ENCODE measurements at places on chromosomes 7 and 10.

DNA sequence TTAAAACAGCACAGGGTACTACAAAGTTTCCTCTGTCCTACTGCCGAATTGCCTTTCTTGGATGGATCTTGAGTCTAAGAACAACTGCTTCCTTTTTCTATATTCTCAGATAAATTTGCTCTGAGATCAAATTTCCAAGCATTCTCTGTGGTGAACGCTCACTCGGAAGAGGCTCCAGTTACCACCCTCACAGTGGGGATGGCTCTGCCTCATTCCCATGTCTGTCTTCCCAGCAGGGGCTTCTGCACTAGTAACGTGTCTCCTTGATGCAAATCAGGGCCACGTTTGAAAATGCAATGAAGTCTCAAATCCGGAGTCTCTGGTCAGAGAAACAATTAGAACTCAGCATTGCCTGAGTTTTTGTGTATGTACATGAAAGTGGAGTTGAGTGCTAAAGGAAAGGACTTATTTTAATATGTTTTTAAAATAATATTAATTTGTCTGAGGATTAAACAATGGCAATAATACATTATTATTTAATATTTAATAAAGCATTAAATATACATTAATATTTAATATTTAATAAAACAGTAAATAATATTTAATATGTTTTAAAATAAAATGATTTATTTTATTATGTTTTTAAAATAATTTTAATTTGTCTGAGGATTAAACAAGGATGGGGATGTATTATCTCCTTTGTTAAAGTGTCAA, 61.8 kb downstream of the INHBA start:
- no peak for DNase-seq

- peak; percentile 4 for DNase-seq
These were observed 6.1 kb upstream of the VGF start for GRCh38 chr7:101171442-101171837.

GRCh38 chr10:14016011-14016536, 314.6 kb downstream of the FRMD4A start:
- peak; percentile 80 for DNase-seq

DNA sequence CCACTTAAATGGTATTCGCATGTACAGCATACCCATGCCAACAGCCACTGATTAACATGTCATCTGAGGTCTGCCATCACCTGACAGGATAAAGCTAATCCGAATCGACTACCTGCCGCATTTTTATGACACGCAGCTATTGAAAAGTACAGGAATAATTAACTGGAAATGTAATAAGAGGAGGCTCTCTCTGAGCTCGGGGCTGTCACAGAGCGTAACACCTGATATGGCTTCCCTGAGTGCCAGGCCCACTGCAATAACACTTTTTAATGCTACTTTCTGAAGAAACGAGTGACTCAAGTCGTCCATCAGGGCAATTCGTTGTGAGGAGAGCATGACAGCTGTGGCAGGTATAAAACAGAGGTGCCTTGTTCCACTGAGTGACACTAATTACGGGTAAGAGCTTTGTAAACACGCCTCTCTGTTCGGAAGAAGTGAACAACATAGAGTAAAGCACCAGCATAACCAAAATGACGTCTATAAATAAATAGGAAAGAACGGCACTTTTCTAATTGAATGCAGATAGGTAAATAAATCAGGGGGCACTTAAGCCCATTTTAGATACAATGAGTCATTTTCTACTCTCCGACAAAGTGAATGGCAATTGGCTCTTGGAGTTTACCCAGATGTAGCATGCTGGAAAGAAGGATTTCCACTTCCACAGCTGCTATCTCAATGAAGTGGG, 56.5 kb upstream of the CREB5 start:
- no peak for DNase-seq

DNA sequence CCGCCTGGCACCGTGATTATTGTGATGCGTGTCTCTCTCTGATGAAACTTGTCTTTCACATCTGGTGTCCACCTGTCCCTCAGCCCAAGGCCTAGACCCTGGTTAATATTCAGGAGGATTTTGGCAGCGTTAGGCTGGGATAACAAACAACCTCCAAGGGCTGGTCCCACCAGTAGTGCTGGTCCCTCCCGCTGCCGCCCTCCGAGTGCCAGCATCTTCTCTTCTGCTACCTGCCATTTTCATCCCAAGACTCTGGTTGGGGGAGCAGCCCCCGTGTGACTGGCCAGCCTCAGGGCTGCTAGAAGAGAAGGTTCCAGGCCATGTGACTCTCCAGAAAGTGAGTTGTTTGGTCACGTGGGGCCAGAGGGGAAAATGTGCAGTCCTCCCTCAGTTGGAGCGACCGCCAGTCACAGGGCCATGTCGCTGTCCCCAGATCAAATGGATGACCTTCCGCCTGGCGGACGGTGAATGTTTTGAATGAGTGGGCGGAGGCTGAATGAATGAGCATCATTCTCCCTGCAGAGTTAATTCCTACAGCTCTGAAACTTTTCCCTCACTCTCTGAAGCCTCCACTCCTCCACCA, 479.9 kb upstream of the FOXK1 start:
- no peak for DNase-seq

GRCh38 chr10:27826369-27826768, 80.8 kb upstream of the MKX start:
- DNase-seq: peak; percentile 72

- DNase-seq: no peak
These were observed 744 bp upstream of the EBF3 start for GRCh38 chr10:129964611-129965424.

DNA sequence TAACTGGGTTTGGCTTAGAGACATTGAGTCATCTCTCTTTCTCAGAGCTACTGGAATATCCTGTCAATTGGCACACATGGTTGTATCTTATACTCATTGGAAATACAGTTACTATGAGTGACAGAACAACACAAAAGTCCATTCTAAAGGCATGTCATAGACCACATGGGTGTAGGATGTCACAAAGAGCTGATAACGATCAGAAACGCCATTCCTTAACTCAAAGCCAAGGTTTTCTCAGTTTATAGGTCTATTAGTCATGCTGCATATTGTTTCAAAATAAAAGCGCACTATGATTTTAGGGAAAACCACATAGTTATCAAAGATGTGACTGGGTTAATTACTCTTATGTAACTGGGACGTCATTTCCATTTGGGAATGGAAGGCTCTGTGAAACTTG, 147.2 kb upstream of the FAM171A1 start:
- no peak for DNase-seq

DNA sequence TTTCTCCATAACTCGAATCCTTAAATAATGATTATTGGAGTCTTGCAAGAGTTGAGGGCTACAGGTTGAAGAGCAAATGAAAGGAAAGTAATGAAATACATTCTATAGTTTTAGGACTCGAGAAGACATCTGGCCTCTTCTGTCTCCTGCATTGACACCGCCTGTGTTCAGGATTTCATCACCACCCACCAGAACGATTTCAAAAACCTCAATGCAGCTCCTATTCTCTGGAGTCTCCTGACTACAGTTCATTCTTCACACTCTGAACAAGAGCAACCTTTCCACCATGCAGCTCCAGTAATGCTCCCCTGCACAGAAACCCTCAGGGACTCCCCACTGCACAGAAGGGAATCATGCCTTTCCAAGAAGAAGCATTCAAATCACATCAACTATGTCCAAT, 5.5 kb downstream of the IL15RA start:
- peak; percentile 25 for DNase-seq

GRCh38 chr10:75304741-75305390, 69.1 kb upstream of the COMTD1 start:
- DNase-seq: no peak

GRCh38 chr7:94382746-94383145, 11.9 kb upstream of the COL1A2 start:
- no peak for DNase-seq

GRCh38 chr10:74586088-74586585, 240.3 kb upstream of the KAT6B start:
- DNase-seq: no peak

GRCh38 chr7:102431617-102432298, 1.6 kb upstream of the ORAI2 start:
- no peak for DNase-seq

- no peak for DNase-seq
These were observed 35.2 kb downstream of the OAT start for GRCh38 chr10:124383496-124383895.

Measured in MV-4-11 (cell line).